ENCODE measurements at places on chromosomes 3 and 15. TPM values are rescaled to one million over a fixed set of nuclear protein-coding genes. Genes with fewer than 3 reads are reported as not detected.

BCHE gene
- 5.9 TPM for polyA plus RNA-seq

RAB6B gene
- 3.2 TPM for polyA plus RNA-seq

ROPN1 gene
- not detected for polyA plus RNA-seq

SLC12A8 gene
- 4.1 TPM for polyA plus RNA-seq

FILIP1L gene
- polyA plus RNA-seq: 71.3 TPM

ADAMTS7 gene
- polyA plus RNA-seq: 7.8 TPM

LOXL1 gene
- 4.2 TPM for polyA plus RNA-seq
